ENCODE measurements at places on chromosomes 1 and 21.

DNA sequence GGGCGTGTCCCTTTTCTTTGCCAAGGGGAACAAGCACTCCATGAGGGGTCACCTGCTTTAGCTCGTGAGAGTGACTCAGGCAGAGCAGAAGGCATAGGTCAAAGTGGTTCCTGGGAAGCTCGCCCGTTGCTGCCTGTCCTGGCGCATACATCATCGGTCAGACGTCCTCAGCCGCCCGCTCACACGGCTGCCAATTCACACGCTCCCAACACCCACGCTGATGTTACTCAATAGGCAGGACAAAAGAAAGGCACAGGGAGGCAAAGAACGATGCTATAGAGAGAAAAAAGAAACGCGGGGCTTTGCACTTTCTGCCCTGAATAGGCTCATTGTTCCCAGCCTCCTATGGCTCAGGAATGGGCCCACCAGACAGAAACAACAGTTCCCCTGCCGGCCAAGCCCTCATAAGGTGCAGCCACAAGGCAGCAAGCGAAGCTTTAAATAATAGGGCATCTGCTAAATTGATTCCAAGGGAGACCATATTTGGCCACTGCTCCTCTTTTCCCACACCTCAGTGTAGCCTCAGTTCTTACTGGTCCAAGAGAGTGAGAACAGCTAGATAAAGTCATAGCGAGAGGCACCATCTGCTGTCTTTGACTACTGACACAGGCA lies 38.7 kb downstream of the VTCN1 start:
- no peak for DNase-seq

GRCh38 chr1:231828182-231828920 lies 201.8 kb downstream of the DISC1 start:
- DNase-seq, result no peak

- DNase-seq, result no peak
Measured at GRCh38 chr1:179794146-179794545, 51.1 kb downstream of the FAM163A start.

DNA sequence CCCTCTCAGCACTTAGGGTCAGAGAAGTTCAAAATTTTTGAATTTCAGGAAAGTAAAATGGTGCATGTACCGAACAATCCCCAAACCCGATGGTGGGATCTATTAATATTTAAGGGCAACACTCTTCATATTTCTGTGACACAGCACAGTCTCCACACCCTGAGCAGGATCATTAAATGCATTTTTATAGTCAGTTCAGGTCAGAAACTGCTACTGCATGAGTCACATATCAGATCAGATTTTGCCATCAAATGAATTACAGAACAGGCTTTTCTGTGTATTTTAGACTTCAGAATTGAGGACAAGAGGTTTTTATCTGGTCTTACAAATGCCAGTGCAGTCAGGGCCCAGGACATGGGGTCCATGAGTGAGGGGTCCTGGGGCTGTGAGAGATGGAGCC lies 79.2 kb downstream of the RIPK4 start:
- no peak for DNase-seq

- no peak for DNase-seq
Measured at GRCh38 chr21:38266732-38267131, 9.9 kb downstream of the KCNJ15 start.

GRCh38 chr1:241869022-241869421 lies 21.0 kb downstream of the EXO1 start:
- no peak for DNase-seq

- DNase-seq, result no peak
Measured at GRCh38 chr1:170939476-170939875, 4.1 kb downstream of the MROH9 start.

DNA sequence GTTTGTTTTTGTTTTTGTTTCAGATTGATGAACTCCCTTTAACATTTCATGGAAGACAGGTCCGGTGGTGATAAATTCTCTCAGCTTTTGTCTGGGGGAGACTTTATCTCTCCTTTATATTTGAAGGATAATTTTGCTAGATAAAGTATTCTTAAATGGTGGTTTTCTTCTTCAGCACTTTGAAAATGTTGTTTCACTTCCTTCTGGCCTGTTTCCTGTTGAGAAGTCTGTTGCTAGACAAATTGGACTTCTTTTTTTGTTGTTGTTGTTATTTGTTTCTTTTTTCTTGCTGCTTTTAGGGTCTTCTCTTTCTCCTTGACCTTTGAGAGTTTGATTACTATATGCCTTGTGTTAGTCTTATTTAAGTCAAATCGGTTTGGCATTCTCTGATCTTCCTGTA lies 50.8 kb downstream of the CRP start:
- no peak for DNase-seq

- no peak for DNase-seq
Measured at GRCh38 chr1:214143006-214143992, 137.7 kb upstream of the SMYD2 start.

- peak; percentile 89 for DNase-seq
Measured at GRCh38 chr1:117664314-117664713, 58.5 kb downstream of the TENT5C start.

GRCh38 chr1:84174051-84174556 lies 30.0 kb downstream of the PRKACB start:
- no peak for DNase-seq

GRCh38 chr1:108830119-108831008 lies 26.5 kb downstream of the AKNAD1 start:
- no peak for DNase-seq

DNA sequence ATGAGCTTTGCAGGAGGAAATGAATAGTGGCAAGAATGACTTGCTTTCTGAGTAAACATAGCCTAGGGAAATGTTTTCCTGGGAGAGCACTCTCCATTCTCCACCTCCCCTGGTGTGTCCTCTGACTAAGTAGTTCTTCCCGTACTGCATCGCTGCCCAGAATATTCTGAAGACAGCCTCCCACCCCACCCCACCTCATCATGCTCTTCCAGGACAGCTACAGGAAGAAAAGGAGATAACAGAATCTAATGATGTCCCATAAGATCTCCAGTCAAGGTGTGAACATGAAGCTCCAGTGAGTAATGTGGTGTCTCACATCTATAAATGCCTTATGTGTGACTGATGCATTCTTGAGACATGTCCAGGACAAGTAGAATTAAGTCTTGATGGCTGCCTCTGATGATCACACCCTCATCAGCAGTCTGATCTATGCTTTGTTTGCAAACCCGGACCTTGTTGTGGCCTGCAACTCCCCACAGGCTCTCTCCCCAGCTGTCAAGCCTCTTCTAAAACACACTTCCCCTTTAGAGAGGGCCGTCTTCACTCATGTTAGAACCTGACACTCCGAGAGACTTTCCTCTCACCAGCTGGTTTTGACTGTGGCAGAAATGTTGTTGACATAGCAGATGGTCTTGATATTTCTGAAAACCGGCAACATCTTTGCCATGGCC lies 183.0 kb downstream of the CYYR1 start:
- DNase-seq, result no peak

DNA sequence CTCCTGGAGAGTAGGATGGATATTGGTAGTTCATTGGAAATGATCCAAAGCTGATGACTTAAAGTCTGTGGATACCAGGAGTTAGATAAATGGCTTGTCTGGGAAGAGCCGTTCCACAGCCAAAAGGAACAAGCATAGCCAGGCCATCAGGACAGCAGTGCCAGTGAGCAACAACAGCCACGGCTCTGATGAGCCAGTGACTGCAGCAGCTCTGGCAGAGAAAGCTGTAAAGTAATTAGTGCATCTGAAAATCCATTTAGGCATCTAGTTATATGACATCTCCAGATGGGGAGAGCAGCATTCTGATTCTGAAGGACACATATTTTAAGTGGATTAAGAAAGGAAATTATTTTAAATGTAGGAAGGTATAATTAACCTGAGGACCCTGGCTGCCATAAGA lies 256.2 kb upstream of the PLXNA2 start:
- DNase-seq, result no peak

- DNase-seq, result no peak
Measured at GRCh38 chr1:233569636-233570035, 44.3 kb upstream of the KCNK1 start.

- DNase-seq, result peak; percentile 70
Measured at GRCh38 chr1:151989211-151989862, 4.3 kb downstream of the S100A10 start.

DNA sequence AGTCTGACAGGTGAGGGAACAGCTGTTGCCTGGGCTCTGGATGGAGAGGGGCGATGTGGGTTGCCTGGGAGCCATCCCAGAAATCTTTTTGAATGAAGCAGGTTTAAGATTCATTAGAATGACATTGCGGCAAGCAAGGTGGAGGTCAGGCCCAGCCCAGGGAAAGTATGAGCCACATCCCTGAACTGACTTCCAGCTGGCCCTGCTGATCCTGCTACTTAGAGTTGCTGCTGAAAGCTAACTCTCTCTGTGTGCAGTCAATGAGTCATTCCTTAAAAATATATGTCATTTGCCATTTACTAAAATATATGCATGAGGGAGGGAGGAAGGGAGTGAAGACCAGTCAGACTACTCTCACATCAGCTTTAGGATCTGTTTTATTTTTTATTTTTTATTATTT lies 54.3 kb upstream of the RAB3GAP2 start:
- no peak for DNase-seq

GRCh38 chr1:184028854-184029623 lies 8.5 kb downstream of the COLGALT2 start:
- no peak for DNase-seq

DNA sequence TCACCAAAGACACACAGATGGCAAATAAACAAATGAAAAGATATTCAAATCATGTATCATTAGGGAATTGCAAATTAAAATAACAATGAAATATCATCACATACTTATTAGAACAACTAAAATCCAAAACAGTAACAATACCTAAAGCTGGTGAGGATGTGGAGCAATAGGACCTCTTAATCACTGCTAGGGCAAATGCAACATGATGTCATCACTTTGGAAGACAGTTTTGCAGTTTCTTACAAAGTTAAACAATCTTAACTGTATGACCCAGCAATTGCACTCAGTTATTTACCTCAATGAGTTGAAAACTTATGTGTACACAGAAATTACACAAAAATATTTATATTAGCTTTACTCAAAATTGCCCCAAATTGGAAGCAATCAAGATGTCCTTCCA lies 47.3 kb downstream of the SELENOF start:
- DNase-seq, result no peak

GRCh38 chr1:47993416-47993740 lies 3.8 kb downstream of the TRABD2B start:
- DNase-seq, result no peak

GRCh38 chr1:42756956-42757891 lies 9.6 kb downstream of the P3H1 start:
- DNase-seq, result peak; percentile 30

DNA sequence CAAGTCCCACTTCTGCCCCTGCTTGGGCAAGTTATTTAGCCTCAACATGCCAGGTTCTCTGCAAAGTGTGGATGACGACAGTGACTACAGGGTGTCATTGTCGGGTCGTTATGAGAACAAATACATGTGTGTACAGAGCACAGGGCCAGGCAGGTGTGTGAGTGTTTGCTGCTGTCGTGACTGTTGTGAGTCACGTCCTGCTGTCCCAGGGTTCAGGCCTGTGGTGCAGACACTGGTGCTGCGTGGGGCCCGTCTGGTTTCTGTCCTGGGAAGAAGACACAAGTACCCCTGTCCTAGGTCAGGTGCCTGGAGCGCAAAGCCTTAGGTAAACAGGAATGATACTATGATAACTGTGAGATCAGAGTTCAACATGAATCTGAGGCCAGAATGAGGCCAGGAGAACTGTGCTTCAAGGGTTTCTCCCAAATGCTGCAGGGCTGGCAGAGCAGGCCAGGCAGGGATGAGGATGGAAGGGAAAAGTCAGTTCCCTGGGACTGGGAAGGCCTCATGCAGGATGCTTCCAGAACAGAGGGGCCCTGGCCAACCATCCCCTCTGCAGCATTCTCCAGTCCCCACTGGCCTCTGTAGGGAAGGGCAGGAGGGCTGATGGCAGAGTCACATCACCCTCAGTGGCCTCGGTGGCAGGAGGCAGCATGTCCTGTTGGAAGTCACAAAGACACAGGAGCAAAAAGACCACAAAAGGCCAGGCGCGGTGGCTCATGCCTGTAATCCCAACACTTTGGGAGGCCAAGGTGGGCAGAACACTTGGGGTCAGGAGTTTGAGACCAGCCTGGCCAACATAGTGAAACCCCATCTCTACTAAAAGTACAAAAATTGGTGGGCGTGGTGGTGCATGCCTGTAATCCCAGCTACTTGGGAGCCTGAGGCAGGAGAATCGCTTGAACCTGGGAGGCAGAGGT lies 15.7 kb downstream of the GPR157 start:
- no peak for DNase-seq

GRCh38 chr1:41241749-41242341 lies at the start of gene SCMH1:
Gene SCMH1 (minus strand): TSS chr1:41242306. CDS start chr1:41186133, 56,173 bp downstream.
- DNase-seq, result peak; percentile 38

- no peak for DNase-seq
Measured at GRCh38 chr1:24717887-24718650, 27.2 kb upstream of the CLIC4 start.

DNA sequence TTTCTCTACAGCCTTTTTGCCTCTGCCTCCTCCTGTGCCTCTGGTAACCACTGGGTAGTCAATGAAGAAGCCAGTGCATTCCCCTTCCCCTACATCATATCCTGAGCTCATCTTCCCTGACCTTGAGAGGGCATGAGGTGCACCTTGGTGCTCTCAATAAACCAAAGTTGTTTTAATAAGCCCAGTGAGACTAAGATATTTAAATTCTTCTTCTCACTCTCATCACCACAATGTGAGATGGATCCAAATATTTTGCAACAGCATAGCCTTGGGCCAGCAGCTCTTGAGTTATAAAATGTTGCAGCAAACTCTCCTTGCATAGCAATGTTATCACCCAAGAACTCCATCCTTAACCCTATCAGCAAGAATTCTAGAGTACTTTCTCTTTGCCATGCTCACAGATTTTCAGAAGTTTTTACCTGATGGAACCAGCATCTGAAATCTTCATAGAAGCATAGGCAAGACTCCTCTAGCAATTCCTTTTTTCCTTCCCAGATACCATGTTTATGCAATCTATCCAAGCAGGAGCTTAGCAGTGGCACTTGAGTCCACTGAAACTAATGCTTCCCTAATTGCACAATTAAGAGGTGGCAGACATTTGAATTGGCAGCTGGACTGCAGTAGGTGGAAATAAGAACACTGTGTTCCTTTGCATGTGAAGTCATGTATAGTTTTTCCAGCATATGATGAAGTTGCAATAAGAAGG lies 36.8 kb downstream of the CDC7 start:
- no peak for DNase-seq

- DNase-seq, result no peak
Measured at GRCh38 chr1:7100479-7100878, 315.2 kb downstream of the CAMTA1 start.

DNA sequence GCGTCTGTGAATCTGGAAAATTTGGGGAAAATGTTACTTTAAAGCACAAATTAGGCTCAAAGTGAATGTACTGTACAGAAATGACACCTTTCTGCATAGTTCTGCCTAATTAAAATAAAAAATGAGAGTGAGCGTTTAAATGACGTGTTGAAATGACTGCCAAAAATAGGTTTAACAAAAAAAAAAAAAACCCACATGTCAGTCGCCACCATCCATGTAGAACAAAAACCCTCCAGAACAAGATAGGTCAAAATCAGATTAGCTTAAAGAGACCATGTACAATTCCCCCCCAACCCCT lies 745 bp downstream of the PARP1 start:
- no peak for DNase-seq

GRCh38 chr1:54835970-54836369 lies 34.8 kb upstream of the TTC22 start:
- no peak for DNase-seq

GRCh38 chr1:235168375-235168774 lies 7.3 kb upstream of the RBM34 start:
- no peak for DNase-seq

GRCh38 chr1:115065021-115065420 lies 24.3 kb downstream of the TSPAN2 start:
- no peak for DNase-seq

GRCh38 chr1:74830766-74831165 lies 97.8 kb downstream of the TYW3 start:
- no peak for DNase-seq

Measured in CD4-positive, alpha-beta T cell treated with Interleukin-15 for 4 hours (primary cell).